Activated CD8-positive, alpha-beta memory T cell treated with anti-CD3 and anti-CD28 coated beads for 1 hour (primary cell): ENCODE measurements at places on chromosomes 13 and 19.

DNA sequence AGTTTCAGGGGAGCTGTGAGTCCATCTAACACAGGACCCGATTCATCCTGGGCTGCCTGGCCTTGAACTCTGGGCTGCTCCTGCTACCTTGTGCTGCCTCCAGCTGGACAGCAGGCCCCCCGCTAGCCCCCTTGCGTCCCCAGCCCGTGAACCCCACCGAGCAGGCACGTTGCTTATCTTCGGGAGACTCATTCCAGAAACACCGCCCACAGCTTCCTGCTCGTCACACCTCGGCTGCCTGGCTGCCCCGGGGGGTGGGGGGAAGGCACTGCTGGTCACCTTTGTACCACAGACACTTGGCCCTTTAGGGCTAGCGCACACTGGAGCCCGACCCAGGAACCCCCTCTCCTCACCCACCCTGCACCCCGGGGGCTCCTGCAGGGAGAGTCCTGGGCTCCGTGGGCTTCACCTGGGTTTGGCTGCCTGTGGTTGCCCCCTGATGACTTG is 48.1 kb downstream of the CRTC1 start:
- no peak for DNase-seq

GRCh38 chr13:97122381-97122996 is 99.6 kb upstream of the MBNL2 start:
- no peak for DNase-seq

DNA sequence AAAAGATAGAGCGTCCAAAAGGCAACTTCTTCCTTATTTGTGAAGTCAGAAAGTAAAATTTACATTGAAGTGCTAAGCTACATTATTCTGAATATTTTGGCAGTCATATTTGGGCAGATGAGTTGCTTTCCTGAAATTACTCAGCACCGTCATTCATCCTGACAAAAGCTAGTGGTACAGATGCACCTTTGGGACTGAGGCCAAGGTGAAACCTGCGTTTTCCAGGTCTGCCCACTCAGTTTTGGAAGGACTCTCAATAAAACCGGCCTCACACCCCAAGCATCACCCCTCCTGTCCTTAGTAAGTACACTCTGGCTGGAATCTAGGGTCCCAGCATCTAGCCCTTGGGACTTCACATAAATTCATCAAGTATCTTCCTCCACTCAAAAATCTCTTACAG is 187.5 kb downstream of the TM9SF2 start:
- no peak for DNase-seq

- DNase-seq, result no peak
Observed at GRCh38 chr19:4319067-4319718, 14.8 kb downstream of the FSD1 start.

GRCh38 chr13:106990594-106990993 is 422.7 kb upstream of the ARGLU1 start:
- no peak for DNase-seq

- no peak for DNase-seq
Observed at GRCh38 chr19:17909003-17909732, 23.6 kb upstream of the CCDC124 start.

DNA sequence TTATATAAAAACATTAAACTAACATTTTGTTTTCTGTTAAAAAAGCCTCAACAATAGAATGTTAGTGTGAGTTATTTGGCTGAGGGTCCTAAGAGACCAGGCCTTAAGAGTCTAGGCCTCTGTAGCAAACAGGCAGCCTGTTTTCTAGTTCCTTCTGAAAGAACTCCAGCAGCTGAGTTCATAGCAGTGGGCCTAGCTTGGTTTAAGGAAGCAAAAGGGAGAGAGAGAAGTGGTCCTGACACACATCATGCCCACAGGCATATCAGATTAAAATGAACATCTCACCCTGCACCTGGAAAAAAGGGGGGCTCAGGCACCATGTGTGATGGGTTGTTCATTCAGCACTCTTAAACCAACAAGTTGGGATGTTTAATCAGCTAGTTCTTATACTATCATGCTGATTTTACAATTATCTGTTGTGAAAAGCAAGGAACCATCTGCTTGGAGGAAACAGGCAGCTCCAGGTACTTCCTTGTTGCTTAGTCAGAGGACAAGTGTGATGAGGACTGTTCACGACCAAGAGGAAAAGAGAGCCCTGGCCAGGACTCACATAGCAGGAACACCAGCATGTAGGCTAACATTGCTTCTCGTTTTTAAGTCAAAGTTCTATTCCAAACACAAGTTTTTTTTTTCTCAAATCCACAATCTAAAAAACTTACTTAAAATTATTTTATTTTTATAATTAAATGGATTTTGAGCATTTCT is 81.3 kb upstream of the FRY start:
- DNase-seq, result no peak

GRCh38 chr19:48724796-48725753 is 5.5 kb upstream of the MAMSTR start:
- no peak for DNase-seq

- no peak for DNase-seq
Observed at GRCh38 chr19:50003810-50004419, 21.3 kb downstream of the VRK3 start.
